Activated CD4-positive, alpha-beta T cell treated with anti-CD3 and anti-CD28 coated beads, Interleukin-2, amount 10 ng/mL, durations not matched to agents 7 days and 5 days (primary cell): ENCODE measurements at places on chromosomes 3 and 15. TPM values are rescaled to one million over a fixed set of nuclear protein-coding genes. Genes with fewer than 3 reads are reported as not detected.
A peak's percentile ranks its signal among the peaks of the same experiment; 100 is the strongest.

- no peak for DNase-seq
These were observed 7.3 kb upstream of the HEG1 start for GRCh38 chr3:125062904-125063618.

GRCh38 chr3:46380471-46381221 lies 9.9 kb downstream of the CCR5 start:
- DNase-seq, result no peak

DNA sequence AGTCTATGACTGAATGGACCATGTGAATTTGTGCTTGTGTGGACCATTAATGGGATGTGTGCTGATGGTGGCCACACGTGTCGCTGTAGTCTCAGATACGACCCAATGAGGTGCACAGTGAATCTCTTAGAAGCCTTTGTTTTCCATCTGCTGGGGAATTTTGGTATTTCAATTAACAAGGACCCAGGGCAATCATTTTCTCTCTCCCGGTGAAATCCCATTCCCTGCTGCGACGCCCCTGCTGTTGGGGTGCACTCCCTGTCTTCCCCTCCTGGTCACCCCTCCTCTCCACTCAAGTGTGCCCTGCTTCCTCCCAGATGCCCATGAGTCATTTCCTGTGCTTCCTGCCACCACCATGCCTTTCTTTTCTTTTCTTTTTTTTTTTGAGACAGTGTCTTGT lies 32.7 kb downstream of the EBLN2 start:
- no peak for DNase-seq

- no peak for DNase-seq
These were observed 8.1 kb downstream of the OR5H6 start for GRCh38 chr3:98272126-98272525.

- DNase-seq, result no peak
These were observed 11.7 kb upstream of the RARRES1 start for GRCh38 chr3:158743664-158744566.

- DNase-seq, result no peak
These were observed 2.8 kb downstream of the BCL2L10 start for GRCh38 chr15:52109559-52110451.

GRCh38 chr15:60128000-60128376 lies 123.9 kb downstream of the FOXB1 start:
- DNase-seq, result no peak

GRCh38 chr3:145899241-145899640 lies 261.7 kb downstream of the PLOD2 start:
- DNase-seq, result no peak

- DNase-seq, result no peak
These were observed 50.8 kb upstream of the SYN2 start for GRCh38 chr3:11953350-11953749.

DNA sequence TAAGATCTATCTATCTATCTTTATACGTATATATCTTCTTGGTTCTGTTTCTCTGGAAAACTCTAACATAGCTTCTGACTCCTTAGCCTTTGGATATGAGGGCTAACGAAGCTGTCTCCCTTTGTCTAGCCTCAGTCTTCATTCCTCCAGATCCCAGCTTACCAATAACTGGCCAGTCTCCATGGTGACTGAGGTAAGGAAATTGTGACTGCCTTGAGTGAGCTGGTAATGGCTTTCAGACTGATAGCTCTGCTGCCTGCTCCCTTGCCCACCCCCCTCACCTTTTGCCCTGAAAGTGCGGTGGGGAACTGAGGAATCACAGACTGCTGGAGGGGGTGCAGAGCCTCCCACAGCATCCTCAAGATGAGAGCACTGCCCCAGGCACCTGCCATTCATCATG lies 65.8 kb upstream of the ABHD17C start:
- DNase-seq, result no peak

- DNase-seq, result no peak
These were observed 30.2 kb downstream of the TTBK2 start for GRCh38 chr15:42890161-42890913.

DNA sequence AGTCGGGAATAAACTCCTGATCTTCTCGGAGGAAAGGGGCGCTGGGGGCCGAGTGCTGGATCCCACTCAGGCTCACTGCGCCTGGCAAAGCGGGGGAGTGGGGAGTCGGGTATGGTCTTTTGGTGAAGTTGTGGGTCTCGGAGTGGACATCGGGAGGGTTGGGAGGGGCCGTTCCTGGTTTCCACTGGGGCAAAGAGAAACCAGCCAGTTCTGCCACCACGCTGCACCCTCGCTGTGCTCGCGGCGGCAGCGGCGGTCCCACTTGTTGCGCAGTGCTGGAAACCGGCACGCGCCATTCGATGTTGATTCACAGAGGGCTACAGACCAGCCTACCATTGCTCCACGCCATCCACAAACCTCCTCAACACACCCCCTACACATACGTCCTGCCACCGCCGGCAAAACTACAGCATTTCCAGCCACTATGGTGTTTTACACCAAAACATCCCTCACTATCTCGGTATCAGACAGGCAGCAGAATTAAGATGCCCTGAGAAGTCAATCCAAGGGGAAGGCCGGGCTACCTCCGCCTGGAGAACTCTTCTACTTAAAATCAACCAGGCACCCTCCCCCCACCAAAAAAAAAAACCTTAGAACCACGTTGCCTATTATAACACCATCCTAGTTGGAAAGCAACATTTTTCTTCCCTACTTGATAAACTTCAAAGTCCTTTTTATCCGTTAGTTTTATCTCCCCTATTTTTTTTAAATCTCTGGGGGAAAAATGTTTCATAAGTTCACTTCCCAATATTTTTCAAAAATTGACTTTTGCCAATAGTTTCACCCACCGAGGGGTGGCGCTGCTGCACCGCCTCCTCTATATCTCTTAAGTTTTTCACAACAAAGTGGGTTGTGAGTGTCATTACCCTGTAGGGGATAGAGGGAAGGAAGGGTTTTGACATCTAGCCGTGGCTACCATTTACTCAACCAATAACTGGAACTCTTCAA lies 3.6 kb downstream of the BCL6 start:
- DNase-seq, result peak; percentile 84

DNA sequence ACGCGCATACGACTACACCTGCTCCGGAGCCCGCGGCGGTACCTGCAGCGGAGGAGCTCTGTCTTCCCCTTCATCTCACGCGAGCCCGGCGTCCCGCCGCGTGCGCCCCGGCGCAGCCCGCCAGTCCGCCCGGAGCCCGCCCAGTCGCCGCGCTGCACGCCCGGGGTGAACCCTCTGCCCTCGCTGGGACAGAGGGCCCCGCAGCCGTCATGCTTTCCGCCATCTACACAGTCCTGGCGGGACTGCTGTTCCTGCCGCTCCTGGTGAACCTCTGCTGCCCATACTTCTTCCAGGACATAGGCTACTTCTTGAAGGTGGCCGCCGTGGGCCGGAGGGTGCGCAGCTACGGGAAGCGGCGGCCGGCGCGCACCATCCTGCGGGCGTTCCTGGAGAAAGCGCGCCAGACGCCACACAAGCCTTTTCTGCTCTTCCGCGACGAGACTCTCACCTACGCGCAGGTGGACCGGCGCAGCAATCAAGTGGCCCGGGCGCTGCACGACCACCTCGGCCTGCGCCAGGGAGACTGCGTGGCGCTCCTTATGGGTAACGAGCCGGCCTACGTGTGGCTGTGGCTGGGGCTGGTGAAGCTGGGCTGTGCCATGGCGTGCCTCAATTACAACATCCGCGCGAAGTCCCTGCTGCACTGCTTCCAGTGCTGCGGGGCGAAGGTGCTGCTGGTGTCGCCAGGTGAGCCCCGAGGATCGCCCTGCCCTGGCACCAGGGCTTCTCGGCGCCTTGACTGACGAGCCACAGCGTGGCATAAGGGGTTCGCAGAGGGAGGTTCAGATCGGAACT lies 420 bp downstream of the SLC27A2 start:
- peak; percentile 52 for DNase-seq

GRCh38 chr3:23837286-23837685 lies 31.5 kb downstream of the UBE2E1 start:
- no peak for DNase-seq

GRCh38 chr15:61011576-61012336 lies 217.3 kb downstream of the RORA start:
- no peak for DNase-seq

- DNase-seq, result no peak
These were observed 357.0 kb upstream of the ICE2 start for GRCh38 chr15:60835974-60836373.

DNA sequence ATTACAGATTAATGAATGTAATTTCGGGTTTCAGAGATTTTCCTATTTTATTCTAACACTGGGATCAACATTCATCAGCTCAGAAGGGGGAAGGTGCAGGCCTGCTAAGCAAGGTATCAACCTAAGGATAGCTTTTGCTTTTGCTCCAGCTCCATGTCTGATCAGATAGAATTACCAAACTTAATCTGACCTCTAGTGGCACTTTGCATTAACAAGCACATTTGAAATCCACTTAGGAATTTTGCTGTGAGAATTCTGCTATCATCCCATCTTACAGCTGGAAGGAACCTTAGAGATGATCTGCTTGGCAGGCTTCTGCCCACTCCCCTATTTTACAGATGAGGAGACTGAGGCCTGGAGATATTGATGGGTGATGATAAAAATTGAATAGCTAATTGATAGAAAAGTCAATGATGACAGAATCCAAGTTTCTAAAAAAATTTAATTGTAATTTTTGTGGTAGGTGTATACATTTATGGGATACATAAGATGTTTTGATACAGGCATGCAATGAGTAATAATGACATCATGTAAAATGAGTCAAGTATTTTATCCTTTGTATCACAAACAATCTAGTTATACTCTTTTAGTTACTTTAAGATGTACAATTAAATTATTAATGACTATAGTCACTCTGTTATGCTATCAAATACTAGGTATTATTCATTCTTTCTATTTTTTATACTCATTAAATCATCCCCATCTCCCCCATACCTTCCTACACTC lies 209.2 kb upstream of the ZPLD1 start:
- DNase-seq, result peak; percentile 20

- DNase-seq, result no peak
These were observed 37.9 kb upstream of the TJP1 start for GRCh38 chr15:29859973-29860715.

PLCH1 gene
- total RNA-seq, result 0.37 TPM

CFAP161 gene
- not detected for total RNA-seq

MOBP gene
- not detected for total RNA-seq

LYZL4 gene
- total RNA-seq, result not detected
